NCI-H1105 treated with DMSO at 0.1 percent for 48 hours (cell line): ENCODE measurements at places on chromosomes 1 and 21.

DNA sequence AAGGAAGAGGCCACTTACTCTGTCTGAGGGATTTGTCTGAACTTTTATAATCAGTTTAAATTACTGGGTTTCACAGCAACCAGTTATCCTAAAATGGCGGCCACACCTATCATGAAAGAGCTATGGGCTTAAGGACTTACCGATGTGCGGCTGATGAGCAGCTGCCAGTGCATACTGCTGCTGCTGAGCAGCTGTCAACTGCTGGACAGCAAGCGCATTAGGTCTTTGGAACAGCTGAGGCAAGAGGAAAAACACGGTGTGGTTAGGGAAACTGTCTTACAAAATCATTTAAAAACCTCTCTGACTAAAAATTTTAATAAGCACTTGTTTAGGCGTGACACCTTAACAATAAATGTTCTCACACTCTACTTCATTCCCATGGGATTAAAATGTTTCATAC, 72.6 kb upstream of the SDC3 start:
- no peak for DNase-seq

DNA sequence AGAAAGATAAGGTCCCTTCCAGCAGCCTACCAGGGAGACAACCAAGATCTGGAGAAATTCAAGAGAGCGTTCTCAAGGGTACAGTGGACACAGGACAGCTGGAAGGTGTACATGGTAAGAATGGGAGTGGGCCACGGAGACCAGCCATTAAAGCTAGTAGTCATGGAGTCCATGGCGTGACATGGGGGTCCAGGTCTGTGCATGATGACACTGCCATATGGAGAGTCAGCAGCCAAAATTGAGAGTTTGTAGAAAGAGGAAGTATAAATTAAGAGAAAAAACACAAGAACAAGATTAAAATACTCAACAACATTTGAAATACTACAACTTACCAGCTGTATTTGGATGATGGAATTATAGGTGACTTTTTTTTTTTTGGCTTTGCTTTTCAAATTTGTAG, 7.9 kb upstream of the LORICRIN start:
- DNase-seq, result no peak

DNA sequence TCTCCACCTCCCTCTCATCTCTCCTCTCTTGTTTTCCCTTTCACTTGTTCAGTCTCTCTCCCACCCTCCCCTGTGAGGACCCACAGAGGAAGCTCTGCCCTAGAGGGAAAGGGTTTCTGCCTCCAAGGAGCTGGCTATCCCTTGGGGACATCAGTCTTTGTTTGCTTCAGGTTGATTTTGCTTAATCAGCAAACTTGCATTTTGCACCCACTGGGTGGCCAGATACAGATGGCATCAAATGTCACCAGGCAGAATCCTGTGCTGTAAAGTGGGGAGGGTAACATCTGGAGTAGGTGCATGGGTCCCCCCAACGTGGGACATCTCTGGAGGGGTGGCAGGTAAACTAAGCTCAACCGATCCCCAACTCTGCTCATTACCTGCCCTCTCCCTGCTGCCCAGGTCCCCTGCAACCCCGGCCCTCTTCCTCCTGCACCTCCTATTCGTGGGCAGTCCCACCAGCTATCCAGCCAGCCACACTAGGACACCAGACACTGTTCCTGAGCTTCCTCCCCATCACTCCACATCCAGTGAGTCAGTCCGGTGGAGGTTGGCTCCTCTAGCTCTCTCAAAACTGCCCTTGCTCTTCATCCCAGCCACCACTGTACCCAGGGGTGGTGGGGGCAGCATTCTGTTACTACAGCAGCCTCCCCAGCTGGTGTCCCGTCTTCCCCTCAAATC, 123.3 kb downstream of the KCNN3 start:
- no peak for DNase-seq

GRCh38 chr1:201896951-201897391, 8.3 kb downstream of the SHISA4 start:
- DNase-seq, result no peak

DNA sequence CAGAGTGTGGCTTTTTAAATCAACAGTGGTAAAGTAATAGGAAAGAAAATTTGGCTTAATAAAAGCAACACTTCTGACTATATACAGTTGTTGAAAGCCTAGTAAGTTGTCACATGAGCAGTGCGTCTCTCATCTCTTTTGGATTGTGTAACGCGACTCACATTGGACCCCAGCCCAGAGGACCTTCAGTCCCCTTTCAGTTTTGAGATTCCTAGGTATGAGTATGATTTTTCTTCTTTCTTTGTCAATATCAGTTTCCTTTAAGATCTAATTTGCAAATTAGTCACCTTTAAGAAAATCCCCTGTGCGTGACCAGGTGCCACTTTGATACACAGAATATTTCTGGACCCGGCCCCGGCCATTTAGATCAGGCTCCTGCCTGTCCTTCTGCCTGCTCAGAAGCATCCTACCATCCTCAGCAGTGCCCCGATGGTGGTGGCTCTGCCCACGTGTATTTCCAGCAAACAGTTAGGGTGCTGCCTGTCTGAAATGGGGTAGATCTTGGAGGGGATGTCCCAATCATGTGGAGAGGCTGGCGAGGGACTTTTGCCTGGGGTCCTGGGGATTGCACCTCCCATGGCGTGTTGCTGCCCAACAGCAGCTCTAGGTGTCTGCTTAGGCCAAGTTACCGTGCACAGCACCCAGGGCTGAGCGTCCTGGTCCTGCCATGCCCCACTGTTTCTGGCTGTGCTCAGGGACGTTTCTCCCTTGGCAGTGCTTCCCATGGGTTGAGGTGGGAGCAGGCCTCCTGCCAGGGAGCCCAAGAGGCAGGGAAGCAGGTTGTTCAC, 21.1 kb downstream of the SNAP47 start:
- DNase-seq, result no peak

DNA sequence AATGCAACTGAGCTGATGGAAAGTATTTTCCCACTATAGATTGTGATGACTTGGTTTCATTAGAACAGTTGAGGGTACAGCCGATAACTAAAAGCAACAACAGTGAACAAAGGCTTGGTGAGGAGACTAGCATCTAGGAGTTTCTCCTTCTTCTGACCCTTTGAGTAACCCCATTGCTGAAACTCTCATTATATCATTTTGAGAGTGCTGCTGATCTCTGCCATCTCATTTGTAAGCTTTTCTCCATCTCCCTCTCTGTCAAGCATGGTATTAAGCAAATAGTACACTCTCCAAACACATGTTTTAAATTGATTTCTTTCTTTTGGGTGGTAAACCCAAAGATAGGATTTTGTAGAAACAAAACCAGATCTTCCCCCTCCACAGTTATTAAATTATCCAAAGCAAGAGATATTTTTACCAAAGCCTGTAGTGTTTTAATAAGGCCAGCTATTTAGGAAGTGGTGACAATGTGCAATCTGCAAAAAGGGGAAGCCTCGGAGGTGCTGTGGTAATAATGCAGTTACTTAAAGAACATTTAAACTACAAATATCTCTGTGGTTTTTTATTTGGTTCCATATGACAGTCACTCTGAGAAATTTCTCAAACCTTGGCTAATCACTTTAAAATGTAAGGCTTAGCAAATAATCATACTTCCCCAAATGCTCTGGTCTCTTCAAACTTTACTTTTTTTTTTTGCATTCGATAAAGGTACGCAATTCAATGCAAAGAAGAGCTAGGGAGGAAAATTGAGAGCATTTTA, 287.5 kb downstream of the HLX start:
- no peak for DNase-seq
